GM23338 (cell line): ENCODE measurements at places on chromosomes 5 and 9. TPM values are rescaled to one million over a fixed set of nuclear protein-coding genes. Genes with fewer than 3 reads are reported as not detected.

The SOX30 gene
- total RNA-seq, result 1.3 and 1.4 TPM in 2 replicates

DNA sequence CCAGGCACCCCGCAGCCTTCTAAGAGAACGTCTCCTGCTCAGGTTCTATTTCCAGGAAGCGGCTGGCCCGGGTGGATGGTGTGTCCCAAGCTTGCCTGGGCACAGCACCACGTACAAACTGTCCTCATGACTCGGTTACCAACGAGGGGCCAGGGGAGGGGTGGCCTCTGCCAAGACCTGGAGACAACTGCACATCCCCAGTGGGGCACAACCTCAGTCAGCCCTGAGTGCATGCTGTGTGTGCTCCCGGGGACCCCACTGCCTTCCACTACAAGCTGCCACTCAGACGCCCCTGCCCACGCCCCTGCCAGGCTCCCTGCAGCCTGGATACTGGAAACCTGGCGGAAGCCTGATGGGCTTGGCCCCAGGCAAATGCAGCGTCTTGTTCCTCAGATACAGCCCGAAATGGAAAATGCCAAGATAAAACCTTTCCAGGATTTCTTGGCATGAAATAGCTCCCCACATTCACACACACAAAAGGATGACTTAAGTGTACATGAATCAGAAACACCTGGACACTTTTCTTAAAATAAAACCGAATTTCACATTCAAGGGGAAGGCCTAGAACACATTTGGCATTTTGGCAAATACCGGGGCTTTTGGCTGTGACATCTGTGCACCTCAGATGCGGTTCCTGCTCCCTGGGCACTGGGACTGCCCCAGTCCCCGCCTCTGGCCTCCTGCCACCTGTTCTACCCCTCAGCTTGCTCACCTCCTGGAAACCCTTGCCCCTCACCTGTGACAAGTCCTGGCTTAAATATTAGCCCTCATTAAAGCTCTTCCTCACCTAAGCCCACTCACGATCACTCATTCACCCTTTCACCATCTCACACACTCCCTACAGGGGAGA lies 62.5 kb downstream of the COL23A1 start:
- no peak overlapping the region for H3K27ac ChIP-seq
- H3K36me3 ChIP-seq, result no peaks in the 10 kb centered on the region
- DNase-seq, result no peak

The SLIT3 gene
- total RNA-seq, result 0.59 and 4.3 TPM in 2 replicates

DNA sequence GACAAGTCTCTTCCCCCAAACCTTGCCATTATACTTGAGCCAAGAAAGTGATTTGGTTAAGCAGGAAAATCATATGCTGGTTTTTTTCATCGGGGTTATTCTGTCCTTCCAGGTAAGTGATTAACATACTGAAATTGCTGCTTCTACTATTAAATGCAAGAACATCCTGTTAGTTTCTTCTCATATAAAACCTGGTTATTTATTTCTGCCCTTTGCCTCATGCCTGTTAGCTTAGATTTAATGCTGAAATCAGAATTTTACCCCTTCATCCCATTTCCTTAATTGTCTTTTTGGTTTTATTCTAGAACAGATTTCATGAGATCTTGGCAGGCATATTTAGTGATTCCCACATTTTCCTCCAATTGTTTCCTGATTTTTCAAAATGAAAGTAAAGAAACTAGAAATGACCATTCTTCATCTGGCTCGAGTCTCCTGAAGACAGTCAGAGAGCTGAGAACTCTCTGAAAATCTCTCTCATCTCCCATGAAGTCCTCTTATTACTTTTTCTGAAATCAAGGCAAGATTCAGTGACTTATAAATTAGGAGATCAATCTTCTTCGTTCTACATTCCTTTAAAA lies 132.9 kb downstream of the NFIB start:
- no peak for DNase-seq
- no peaks in the 10 kb centered on the region for H3K36me3 ChIP-seq
- no peak overlapping the region for H3K27ac ChIP-seq
- no peak overlapping the region for H3K4me3 ChIP-seq

GRCh38 chr5:89253666-89254352 lies 370.8 kb upstream of the MEF2C start:
- no peak overlapping the region for H3K4me3 ChIP-seq
- no peaks in the 10 kb centered on the region for H3K27me3 ChIP-seq
- H3K27ac ChIP-seq, result no peak overlapping the region
- no peaks in the 10 kb centered on the region for H3K4me1 ChIP-seq

DNA sequence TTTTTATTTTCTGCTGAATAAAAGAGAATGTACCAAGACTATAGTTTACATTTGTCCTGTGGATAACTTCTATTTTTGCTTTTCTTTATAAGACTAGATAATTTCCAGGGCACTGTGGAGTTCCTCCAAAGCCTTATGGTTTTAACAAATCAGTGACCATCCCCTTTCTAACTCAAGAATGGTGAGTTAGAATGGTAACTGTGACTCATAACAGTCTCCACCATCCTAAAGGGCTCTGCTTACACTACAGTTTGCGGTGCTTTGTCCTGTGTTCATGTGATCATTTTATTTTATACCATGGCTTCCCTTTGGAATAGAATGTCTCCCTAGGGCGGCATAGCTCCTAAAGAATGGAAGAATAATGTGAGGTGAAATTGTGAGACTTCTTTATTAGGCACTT lies 30.2 kb downstream of the WDR36 start:
- DNase-seq, result no peak
- peaks cover 47% of the 10 kb centered on the region; the same call in 1 of the 2 replicates for H3K36me3 ChIP-seq
- H3K27ac ChIP-seq, result no peak overlapping the region
- peaks cover 35% of the 10 kb centered on the region for H3K4me1 ChIP-seq
- H3K27me3 ChIP-seq, result no peaks in the 10 kb centered on the region

DNA sequence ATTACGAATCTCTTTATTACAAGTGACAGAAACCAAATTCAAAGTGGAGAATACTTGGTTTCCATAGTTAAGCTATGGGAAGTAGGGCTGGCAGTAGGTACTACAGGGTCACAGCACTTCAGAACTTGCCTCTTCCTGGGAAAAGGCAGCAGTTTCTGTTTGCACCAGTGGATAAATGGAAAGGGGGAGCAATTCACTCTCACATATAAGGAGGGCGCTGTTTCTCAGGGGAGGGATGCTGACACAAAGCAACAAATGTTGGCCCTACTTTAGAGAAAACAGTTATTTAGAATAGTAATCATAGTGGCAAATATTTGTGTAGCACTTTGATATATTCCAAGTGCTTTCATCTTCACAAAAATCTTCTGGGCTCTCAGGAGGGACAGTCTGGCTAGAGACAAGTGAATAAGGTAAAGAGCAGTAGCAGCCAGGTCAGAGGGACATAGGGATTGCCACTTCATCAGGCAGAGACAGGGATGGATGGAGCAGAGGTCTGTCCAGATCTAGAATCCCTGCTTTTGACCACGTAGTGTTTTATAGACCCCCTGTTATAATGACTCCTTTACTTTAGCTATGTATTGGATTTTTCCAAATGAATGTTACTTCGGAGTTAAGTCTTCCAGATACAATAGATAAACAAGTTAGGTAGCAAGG lies 554.8 kb upstream of the SGCD start:
- no peaks in the 10 kb centered on the region for H3K36me3 ChIP-seq
- H3K4me3 ChIP-seq, result no peak overlapping the region
- H3K4me1 ChIP-seq, result peaks cover 13% of the 10 kb centered on the region
- no peaks in the 10 kb centered on the region for H3K27me3 ChIP-seq
- peak; percentile 80 for DNase-seq

The SLC6A18 gene
- not detected in 2 replicates for total RNA-seq

GRCh38 chr9:26112724-26113123 lies 434.5 kb upstream of the TUSC1 start:
- H3K27me3 ChIP-seq, result no peaks in the 10 kb centered on the region
- no peak overlapping the region for H3K27ac ChIP-seq
- H3K4me3 ChIP-seq, result no peak overlapping the region
- H3K36me3 ChIP-seq, result no peaks in the 10 kb centered on the region

GRCh38 chr9:137504432-137504777 lies 45.3 kb upstream of the NSMF start:
- no peaks in the 10 kb centered on the region for H3K27me3 ChIP-seq
- no peaks in the 10 kb centered on the region for H3K4me1 ChIP-seq
- no peak overlapping the region for H3K4me3 ChIP-seq
- H3K27ac ChIP-seq, result no peak overlapping the region
- no peak for DNase-seq
- no peaks in the 10 kb centered on the region for H3K36me3 ChIP-seq

The PHF24 gene
- 0.14 and 0.19 TPM in 2 replicates for total RNA-seq

DNA sequence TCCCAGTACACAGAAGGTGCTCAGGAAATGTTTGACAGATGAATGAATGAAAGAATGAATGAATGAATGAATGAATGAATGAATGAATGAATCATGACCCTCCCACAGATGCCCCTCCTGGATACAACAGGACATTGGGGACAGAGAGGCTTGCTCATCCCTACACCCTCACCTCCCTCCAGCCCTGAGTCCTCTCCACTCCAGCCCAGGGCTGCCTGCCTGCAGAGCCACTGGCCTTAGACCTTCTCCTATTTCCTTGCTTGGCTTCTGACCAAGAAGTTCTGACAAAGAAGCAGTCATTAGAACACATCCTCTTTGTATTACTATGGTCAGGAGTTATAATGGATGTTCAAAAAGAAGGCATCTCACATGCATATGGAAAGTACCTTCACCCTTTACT lies 240.7 kb upstream of the DAPK1 start:
- no peaks in the 10 kb centered on the region for H3K27me3 ChIP-seq
- no peak for DNase-seq
- no peak overlapping the region for H3K27ac ChIP-seq
- H3K36me3 ChIP-seq, result no peaks in the 10 kb centered on the region

GRCh38 chr9:131204285-131204684 lies 72.0 kb downstream of the FAM78A start:
- peak; percentile 72 for DNase-seq
- H3K27ac ChIP-seq, result peak overlapping the region; percentile 35; the same call in 1 of the 2 replicates
- H3K4me1 ChIP-seq, result peaks cover 8% of the 10 kb centered on the region
- H3K4me3 ChIP-seq, result no peak overlapping the region; the same call in 1 of the 2 replicates
- H3K27me3 ChIP-seq, result no peaks in the 10 kb centered on the region

GRCh38 chr5:6488021-6488420 lies 39.4 kb downstream of the UBE2QL1 start:
- DNase-seq, result no peak
- H3K27me3 ChIP-seq, result no peaks in the 10 kb centered on the region
- H3K27ac ChIP-seq, result no peak overlapping the region
- H3K36me3 ChIP-seq, result no peaks in the 10 kb centered on the region
- no peak overlapping the region for H3K4me3 ChIP-seq

The SYNPO gene
- total RNA-seq, result 1.3 and 3.0 TPM in 2 replicates

The C9orf50 gene
- not detected in 2 replicates for total RNA-seq

GRCh38 chr9:106284296-106284695 lies 578.7 kb upstream of the ZNF462 start:
- H3K27me3 ChIP-seq, result no peaks in the 10 kb centered on the region
- DNase-seq, result peak; percentile 63
- no peaks in the 10 kb centered on the region for H3K4me1 ChIP-seq

- no peaks in the 10 kb centered on the region for H3K36me3 ChIP-seq
- H3K4me1 ChIP-seq, result no peaks in the 10 kb centered on the region
- no peak overlapping the region for H3K27ac ChIP-seq
Measured at GRCh38 chr5:5658889-5659465, 236.5 kb downstream of the ICE1 start.

The WWC1 gene
- total RNA-seq, result 27.8 and 33.2 TPM in 2 replicates

The LCN1 gene
- not detected in 2 replicates for total RNA-seq

- H3K4me1 ChIP-seq, result peaks cover 16% of the 10 kb centered on the region
- DNase-seq, result no peak
- H3K27ac ChIP-seq, result no peak overlapping the region
- no peaks in the 10 kb centered on the region for H3K27me3 ChIP-seq
Measured at GRCh38 chr5:78726571-78726970, 78.0 kb upstream of the LHFPL2 start.

DNA sequence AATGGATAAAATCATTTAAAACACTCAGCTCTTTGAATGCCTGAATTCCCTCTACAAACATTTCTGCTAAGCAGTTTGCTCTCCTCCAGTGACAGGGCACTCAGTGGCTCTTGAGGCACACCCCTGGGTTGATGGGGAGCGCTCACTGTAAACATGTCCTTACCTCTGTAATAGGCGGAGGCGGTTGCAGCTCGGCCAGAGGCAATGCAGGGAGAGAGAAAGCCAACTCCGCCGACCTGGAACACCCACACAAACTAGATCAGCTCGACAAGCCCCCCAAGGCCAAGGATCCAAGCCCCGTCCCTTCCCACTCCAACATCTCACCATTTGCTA lies 329 bp downstream of the CDC23 start:
- peaks cover 5% of the 10 kb centered on the region; the same call in 1 of the 2 replicates for H3K4me1 ChIP-seq
- peak overlapping the region; percentile 56 for H3K4me3 ChIP-seq
- no peaks in the 10 kb centered on the region for H3K27me3 ChIP-seq
- no peaks in the 10 kb centered on the region for H3K36me3 ChIP-seq
- H3K27ac ChIP-seq, result peak overlapping the region; percentile 15; the same call in 1 of the 2 replicates
- DNase-seq, result peak; percentile 34

- peaks cover 38% of the 10 kb centered on the region for H3K27me3 ChIP-seq
- H3K4me3 ChIP-seq, result no peak overlapping the region
- DNase-seq, result no peak
- no peaks in the 10 kb centered on the region for H3K36me3 ChIP-seq
- no peak overlapping the region for H3K27ac ChIP-seq
Measured at GRCh38 chr5:96659170-96659569, 3.0 kb upstream of the CAST start.

- H3K4me3 ChIP-seq, result no peak overlapping the region
- no peaks in the 10 kb centered on the region for H3K27me3 ChIP-seq
- H3K4me1 ChIP-seq, result peaks cover 4% of the 10 kb centered on the region; the same call in 1 of the 2 replicates
- no peak overlapping the region for H3K27ac ChIP-seq
- no peak for DNase-seq
Measured at GRCh38 chr9:136603901-136604814, 58.3 kb upstream of the NOTCH1 start.

DNA sequence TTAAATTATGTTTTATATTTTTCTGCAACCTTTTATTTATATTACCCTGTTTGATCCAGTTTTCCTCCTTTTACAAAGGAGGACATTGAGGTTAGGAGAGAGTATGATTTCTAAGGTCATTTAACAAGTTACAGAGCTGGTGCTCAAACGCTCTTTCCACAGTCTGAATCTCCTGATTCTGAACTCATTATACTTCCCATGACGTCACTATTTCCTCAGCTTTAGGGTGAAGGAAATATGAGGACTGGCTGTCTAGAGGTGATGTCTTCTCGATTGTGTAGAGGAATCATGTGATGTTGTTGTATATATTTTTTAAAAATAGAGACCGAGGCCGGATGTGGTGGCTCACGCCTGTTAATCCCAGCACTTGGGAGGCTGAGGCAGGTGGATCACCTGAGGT lies 140.0 kb downstream of the ARHGAP26 start:
- H3K27me3 ChIP-seq, result no peaks in the 10 kb centered on the region
- DNase-seq, result no peak

DNA sequence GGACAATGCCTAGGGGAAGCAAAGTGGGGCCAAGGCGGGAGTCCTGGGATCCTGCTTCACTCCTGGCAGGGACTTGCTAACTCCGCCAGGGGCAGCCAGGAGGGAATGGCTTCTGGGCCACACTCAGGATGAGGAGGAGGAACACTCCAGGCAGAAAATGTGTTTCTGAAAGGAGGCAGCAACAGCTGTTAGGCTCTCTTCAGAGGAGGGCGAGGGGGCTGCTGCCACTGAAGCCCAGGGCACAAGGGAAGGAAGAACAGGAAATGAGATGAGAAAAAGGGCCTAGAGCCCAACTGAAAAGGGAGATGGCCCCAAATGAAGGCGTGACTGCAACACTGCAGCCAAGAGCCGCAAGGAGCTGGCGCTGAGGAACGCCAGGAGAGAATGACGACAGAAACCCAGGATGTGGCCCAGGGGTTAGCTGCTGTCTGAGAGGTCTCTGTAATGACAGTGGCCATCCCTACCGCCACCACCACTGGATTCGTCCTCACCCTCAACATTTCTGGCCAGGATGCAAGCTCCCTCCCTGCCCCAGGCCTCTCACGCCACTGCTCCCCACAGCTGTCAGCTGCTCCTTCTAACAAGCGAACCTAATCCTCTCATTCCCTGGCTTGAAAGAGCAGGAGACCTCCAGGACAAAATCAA lies 15.8 kb downstream of the PSMB7 start:
- H3K4me3 ChIP-seq, result no peak overlapping the region
- no peaks in the 10 kb centered on the region for H3K27me3 ChIP-seq
- peak; percentile 64 for DNase-seq
- H3K4me1 ChIP-seq, result peaks cover 19% of the 10 kb centered on the region
- peaks cover 5% of the 10 kb centered on the region for H3K36me3 ChIP-seq

The TMEM232 gene
- total RNA-seq, result 1.3 and 4.4 TPM in 2 replicates
